Activated T-cell treated with anti-CD3 and anti-CD28 coated beads, Interleukin-2, amount 50 U/mL, for 72 hours (primary cell): ENCODE measurements at places on chromosomes 2 and 18. TPM values are rescaled to one million over a fixed set of nuclear protein-coding genes. Genes with fewer than 3 reads are reported as not detected.
A peak's percentile ranks its signal among the peaks of the same experiment; 100 is the strongest.

GATA6 gene
- total RNA-seq: 0.43 TPM

PPP1R1C gene
- total RNA-seq: not detected

RESP18 gene
- not detected for total RNA-seq

SULT1C2 gene
- not detected for total RNA-seq

DPY30 gene
- 70.9 TPM for total RNA-seq

TMEM169 gene
- 1.6 TPM for total RNA-seq

ERFE gene
- 0.60 TPM for total RNA-seq

MPP4 gene
- total RNA-seq: not detected

FSHR gene
- total RNA-seq: not detected

- no peaks in the 10 kb centered on the region for H3K36me3 ChIP-seq
- peak overlapping the region; percentile 96 for H3K4me3 ChIP-seq
- H3K27me3 ChIP-seq: no peaks in the 10 kb centered on the region
- DNase-seq: no peak
- peaks cover 81% of the 10 kb centered on the region for H3K4me1 ChIP-seq
Measured at GRCh38 chr18:59143441-59143840, 3.8 kb downstream of the SEC11C start.

GRCh38 chr18:32389858-32390257, 80.8 kb downstream of the GAREM1 start:
- H3K27ac ChIP-seq: no peak overlapping the region
- H3K27me3 ChIP-seq: peaks cover 19% of the 10 kb centered on the region
- H3K4me1 ChIP-seq: no peaks in the 10 kb centered on the region
- no peak overlapping the region for H3K4me3 ChIP-seq

GRCh38 chr2:26670171-26670570, 22.4 kb upstream of the KCNK3 start:
- no peak overlapping the region for H3K4me3 ChIP-seq
- H3K27ac ChIP-seq: no peak overlapping the region
- H3K36me3 ChIP-seq: no peaks in the 10 kb centered on the region
- H3K27me3 ChIP-seq: peaks cover 39% of the 10 kb centered on the region

DNA sequence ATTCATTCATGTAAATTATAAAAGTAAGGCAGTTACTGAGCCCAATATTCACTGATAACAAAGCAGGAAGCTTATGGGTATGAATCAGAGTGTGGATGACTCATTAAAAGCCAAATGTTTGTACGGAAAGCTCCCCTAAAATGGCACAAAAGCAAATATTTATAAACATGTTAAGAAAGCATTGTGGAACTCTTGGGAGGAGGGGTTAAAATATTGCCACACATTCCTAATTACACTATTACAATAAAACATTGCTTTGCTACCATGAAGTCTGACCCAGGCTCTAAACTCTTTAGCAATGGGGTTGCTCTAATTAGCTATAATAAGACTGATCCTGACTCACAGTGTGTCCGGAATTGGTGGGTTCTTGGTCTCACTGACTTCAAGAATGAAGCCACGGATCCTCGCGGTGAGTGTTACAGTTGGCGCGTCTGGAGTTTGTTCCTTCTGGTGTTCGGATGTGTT, 110.9 kb downstream of the NAB1 start:
- no peaks in the 10 kb centered on the region for H3K27me3 ChIP-seq
- no peak overlapping the region for H3K27ac ChIP-seq
- H3K36me3 ChIP-seq: peaks cover 3% of the 10 kb centered on the region

GRCh38 chr2:88608184-88608583, 19.1 kb downstream of the EIF2AK3 start:
- no peak overlapping the region for H3K4me3 ChIP-seq
- no peaks in the 10 kb centered on the region for H3K27me3 ChIP-seq
- DNase-seq: no peak
- H3K27ac ChIP-seq: no peak overlapping the region
- peaks cover 4% of the 10 kb centered on the region for H3K4me1 ChIP-seq

- no peak overlapping the region for H3K4me3 ChIP-seq
- peaks cover 56% of the 10 kb centered on the region for H3K27me3 ChIP-seq
- no peak for DNase-seq
- peaks cover 10% of the 10 kb centered on the region for H3K4me1 ChIP-seq
- no peaks in the 10 kb centered on the region for H3K36me3 ChIP-seq
Measured at GRCh38 chr18:44748582-44748981, 67.9 kb downstream of the SETBP1 start.

DNA sequence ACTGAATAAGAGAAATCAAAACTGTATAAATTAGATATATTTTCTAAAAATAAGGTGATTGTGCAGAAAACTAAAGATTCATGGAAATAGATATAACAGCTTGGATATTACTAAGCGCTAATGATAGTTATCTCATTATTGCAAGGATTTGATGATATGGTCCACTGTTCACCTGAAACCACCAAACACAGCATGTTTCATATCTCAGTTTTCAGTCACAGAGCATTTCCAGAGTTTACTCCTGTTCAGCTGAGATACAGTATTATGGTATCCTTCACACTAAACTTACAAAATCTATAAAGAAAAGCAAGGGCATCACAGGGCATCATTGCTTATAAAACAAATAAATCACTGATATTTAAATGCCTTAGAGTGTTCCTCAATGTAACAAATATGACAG, 591.6 kb downstream of the ERBB4 start:
- no peak overlapping the region for H3K4me3 ChIP-seq
- no peak for DNase-seq
- H3K36me3 ChIP-seq: no peaks in the 10 kb centered on the region
- no peaks in the 10 kb centered on the region for H3K27me3 ChIP-seq

DNA sequence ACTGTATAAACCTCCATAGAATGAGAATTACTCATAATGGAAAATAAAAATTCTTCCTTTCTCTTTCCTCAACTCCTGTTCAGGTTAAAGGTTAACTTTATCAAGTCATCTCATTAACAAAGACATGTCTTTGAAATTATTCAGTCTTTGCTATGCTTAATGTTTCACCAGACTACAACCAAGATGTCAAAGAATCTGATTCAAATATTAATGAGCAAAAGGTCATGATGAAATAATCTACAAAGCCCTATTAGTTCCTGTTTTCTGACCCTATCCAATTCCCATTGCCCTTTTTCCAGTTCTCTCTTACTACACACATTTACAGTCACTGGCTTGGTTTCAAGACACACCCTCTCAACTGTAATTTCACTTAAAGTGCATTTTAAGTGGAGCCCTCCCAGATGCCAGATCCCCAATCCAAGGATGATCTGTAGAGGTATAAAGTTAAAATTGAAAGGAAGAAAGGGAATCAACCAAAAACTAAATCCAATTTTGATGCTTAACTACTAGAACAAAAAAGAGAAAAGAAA, 246.9 kb upstream of the CYP26B1 start:
- H3K4me1 ChIP-seq: no peaks in the 10 kb centered on the region
- H3K27me3 ChIP-seq: no peaks in the 10 kb centered on the region
- H3K4me3 ChIP-seq: no peak overlapping the region
- no peak for DNase-seq
- H3K27ac ChIP-seq: no peak overlapping the region
- H3K36me3 ChIP-seq: peaks cover 6% of the 10 kb centered on the region
